ENCODE measurements at places on chromosomes 1 and 21. TPM values are rescaled to one million over a fixed set of nuclear protein-coding genes. Genes with fewer than 3 reads are reported as not detected.

GSTM5 gene
- 0.17 TPM for total RNA-seq

- no peak for DNase-seq
- no peaks in the 10 kb centered on the region for H3K4me1 ChIP-seq
- peaks cover 37% of the 10 kb centered on the region for H3K27me3 ChIP-seq
- no peak overlapping the region for H3K27ac ChIP-seq
- H3K36me3 ChIP-seq, result no peaks in the 10 kb centered on the region
Measured at GRCh38 chr1:17148950-17149608, 29.8 kb upstream of the PADI2 start.

RAB3GAP2 gene
- total RNA-seq, result 55.4 TPM

SPRR3 gene
- not detected for total RNA-seq

GRCh38 chr1:222093518-222093917, 351.6 kb upstream of the DUSP10 start:
- DNase-seq, result no peak
- H3K4me1 ChIP-seq, result no peaks in the 10 kb centered on the region
- no peak overlapping the region for H3K27ac ChIP-seq
- H3K36me3 ChIP-seq, result no peaks in the 10 kb centered on the region

DNA sequence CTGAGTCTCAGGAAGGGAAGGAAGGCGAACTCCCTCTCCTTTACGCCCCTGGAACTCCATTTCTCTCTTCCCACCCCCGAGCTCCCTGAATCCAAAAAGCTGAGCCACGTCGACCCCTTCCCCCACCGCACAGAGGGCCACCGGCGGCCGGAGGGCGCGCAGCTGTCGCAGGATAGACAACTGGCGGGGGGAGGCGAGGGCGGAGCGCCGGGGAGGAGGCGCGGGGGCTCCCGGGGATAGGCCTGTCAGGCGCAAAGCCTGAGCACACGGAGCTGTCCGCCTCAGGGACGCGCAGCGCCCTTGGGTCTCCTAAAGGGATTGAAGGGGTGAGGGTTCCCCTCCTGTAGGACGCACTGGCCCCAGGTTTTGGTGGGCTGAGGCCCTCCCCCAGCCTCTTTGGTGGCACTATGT, 752 bp upstream of the ACTA1 start:
- H3K4me3 ChIP-seq, result no peak overlapping the region
- H3K27ac ChIP-seq, result no peak overlapping the region
- peaks cover 73% of the 10 kb centered on the region for H3K27me3 ChIP-seq

C1orf141 gene
- total RNA-seq, result not detected

- no peaks in the 10 kb centered on the region for H3K27me3 ChIP-seq
- H3K4me1 ChIP-seq, result no peaks in the 10 kb centered on the region
- H3K36me3 ChIP-seq, result no peaks in the 10 kb centered on the region
- DNase-seq, result no peak
- H3K4me3 ChIP-seq, result no peak overlapping the region
- no peak overlapping the region for H3K27ac ChIP-seq
Measured at GRCh38 chr1:56255516-56256152, 323.7 kb downstream of the PLPP3 start.

GJA9 gene
- not detected for total RNA-seq

GRCh38 chr1:3657096-3657475, 4.8 kb downstream of the TP73 start:
- H3K27ac ChIP-seq, result no peak overlapping the region
- DNase-seq, result no peak
- H3K36me3 ChIP-seq, result no peaks in the 10 kb centered on the region
- H3K27me3 ChIP-seq, result peaks cover 46% of the 10 kb centered on the region
- peaks cover 3% of the 10 kb centered on the region for H3K4me1 ChIP-seq

- H3K36me3 ChIP-seq, result no peaks in the 10 kb centered on the region
- no peak for DNase-seq
- H3K27me3 ChIP-seq, result no peaks in the 10 kb centered on the region
- H3K27ac ChIP-seq, result no peak overlapping the region
- no peaks in the 10 kb centered on the region for H3K4me1 ChIP-seq
Measured at GRCh38 chr1:36988741-36989193, 45.5 kb downstream of the GRIK3 start.

IGSF3 gene
- total RNA-seq, result 0.77 TPM

- no peaks in the 10 kb centered on the region for H3K36me3 ChIP-seq
- no peak for DNase-seq
- H3K27ac ChIP-seq, result no peak overlapping the region
- H3K4me1 ChIP-seq, result no peaks in the 10 kb centered on the region
- no peaks in the 10 kb centered on the region for H3K27me3 ChIP-seq
Measured at GRCh38 chr1:56062625-56063024, 516.7 kb downstream of the PLPP3 start.

SPATA46 gene
- total RNA-seq, result not detected

GRCh38 chr1:119440721-119441307, 25.9 kb downstream of the HSD3B2 start:
- no peaks in the 10 kb centered on the region for H3K36me3 ChIP-seq
- no peak overlapping the region for H3K27ac ChIP-seq
- DNase-seq, result no peak

MPZ gene
- total RNA-seq, result 5.2 TPM

GRCh38 chr1:192878249-192878648, 69.4 kb downstream of the RGS2 start:
- no peaks in the 10 kb centered on the region for H3K4me1 ChIP-seq
- no peak overlapping the region for H3K4me3 ChIP-seq

OPRD1 gene
- total RNA-seq, result not detected

DNA sequence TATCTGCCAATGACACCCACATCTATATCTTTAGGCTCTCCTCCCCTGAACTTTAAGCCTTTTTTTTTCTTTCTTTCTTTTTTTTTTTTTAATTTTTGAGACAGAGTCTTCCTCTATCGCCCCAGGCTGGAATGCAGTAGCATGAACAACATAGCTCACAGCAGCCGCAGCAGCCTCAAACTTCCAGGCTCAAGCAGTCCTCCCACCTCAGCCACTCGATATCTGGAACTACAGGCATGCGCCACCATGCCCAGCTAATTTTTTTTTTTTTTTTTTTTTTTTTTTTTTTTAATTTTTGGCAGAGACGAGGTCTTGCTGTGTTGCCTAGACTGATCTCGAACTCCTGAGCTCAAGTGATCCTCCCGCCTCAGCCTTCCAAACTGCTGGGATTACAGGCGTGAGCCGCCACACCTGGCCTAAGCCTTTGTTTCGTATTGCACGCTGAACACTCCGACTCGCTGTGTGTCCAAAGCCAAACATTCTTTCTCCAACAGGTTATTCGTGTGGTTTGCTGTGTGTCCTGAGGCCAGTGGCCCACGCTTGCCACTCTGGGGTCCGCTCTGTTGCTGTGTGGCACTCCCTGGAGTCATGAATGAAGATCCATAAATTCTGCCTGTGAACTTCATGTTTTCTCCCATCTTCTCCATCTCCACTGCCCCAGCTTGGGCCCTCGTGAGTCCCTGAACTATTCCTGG, 119.4 kb downstream of the CAMTA1 start:
- H3K4me1 ChIP-seq, result no peaks in the 10 kb centered on the region
- peaks cover 8% of the 10 kb centered on the region for H3K27me3 ChIP-seq
- no peak overlapping the region for H3K27ac ChIP-seq

DNA sequence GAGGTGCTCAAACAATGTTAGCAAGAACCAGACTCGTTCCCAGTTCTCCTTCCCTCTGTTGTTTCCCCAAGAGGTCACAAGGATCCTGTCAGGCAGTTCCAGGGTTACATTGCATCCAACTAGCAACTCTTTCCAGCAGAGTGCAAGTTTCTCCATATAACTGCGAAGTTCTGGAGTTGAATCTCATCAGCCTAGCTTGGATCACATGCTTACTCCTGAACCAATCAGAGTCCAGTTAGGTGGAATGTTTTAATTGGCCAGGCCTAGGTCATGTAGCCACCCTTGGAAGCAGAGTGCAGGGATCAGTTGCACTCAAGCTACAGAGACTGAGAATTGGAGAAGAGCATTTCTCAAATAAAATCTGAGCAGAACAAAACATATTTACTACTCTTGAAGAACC, 15.9 kb upstream of the PIK3R3 start:
- no peak overlapping the region for H3K27ac ChIP-seq
- H3K4me3 ChIP-seq, result no peak overlapping the region
- H3K4me1 ChIP-seq, result no peaks in the 10 kb centered on the region
- no peak for DNase-seq
- H3K36me3 ChIP-seq, result no peaks in the 10 kb centered on the region

GRCh38 chr1:121595089-121595488, 410.3 kb downstream of the SRGAP2C start:
- no peaks in the 10 kb centered on the region for H3K27me3 ChIP-seq
- DNase-seq, result no peak
- H3K4me1 ChIP-seq, result no peaks in the 10 kb centered on the region
- no peak overlapping the region for H3K4me3 ChIP-seq
- H3K36me3 ChIP-seq, result peaks cover 11% of the 10 kb centered on the region
- H3K27ac ChIP-seq, result no peak overlapping the region

GRCh38 chr1:160522136-160522535, 919 bp downstream of the SLAMF6 start:
- DNase-seq, result no peak
- H3K27ac ChIP-seq, result peak overlapping the region; percentile 91

AMPD1 gene
- not detected for total RNA-seq

DNA sequence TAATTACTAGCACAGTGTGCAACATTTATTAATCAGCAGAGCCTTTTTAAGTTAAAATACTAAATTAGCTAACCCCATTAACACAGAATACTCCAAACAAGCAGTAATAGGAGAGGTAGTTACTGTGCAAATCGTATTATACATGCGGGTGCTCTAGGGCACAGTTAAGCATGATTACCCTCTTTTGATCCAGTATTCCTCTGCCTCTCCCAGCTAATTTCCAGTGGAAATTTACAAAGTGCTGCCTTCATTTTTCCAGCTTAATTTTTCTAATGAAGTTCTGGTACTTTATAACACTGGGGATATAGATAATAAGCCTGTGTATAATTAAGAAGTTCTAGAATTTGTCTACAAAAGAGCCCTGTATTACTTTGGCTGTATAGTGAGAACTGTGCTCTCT, 159.9 kb downstream of the SPATA17 start:
- H3K27ac ChIP-seq, result no peak overlapping the region
- H3K36me3 ChIP-seq, result no peaks in the 10 kb centered on the region
- H3K27me3 ChIP-seq, result no peaks in the 10 kb centered on the region

KRTAP21-2 gene
- total RNA-seq, result not detected

GRCh38 chr1:179079113-179079761, 2.6 kb upstream of the TOR3A start:
- peak; percentile 71 for DNase-seq
- H3K27ac ChIP-seq, result peak overlapping the region; percentile 0
- H3K4me1 ChIP-seq, result peaks cover 28% of the 10 kb centered on the region
- peaks cover 5% of the 10 kb centered on the region for H3K36me3 ChIP-seq

DOP1B gene
- total RNA-seq, result 24.7 TPM

DNA sequence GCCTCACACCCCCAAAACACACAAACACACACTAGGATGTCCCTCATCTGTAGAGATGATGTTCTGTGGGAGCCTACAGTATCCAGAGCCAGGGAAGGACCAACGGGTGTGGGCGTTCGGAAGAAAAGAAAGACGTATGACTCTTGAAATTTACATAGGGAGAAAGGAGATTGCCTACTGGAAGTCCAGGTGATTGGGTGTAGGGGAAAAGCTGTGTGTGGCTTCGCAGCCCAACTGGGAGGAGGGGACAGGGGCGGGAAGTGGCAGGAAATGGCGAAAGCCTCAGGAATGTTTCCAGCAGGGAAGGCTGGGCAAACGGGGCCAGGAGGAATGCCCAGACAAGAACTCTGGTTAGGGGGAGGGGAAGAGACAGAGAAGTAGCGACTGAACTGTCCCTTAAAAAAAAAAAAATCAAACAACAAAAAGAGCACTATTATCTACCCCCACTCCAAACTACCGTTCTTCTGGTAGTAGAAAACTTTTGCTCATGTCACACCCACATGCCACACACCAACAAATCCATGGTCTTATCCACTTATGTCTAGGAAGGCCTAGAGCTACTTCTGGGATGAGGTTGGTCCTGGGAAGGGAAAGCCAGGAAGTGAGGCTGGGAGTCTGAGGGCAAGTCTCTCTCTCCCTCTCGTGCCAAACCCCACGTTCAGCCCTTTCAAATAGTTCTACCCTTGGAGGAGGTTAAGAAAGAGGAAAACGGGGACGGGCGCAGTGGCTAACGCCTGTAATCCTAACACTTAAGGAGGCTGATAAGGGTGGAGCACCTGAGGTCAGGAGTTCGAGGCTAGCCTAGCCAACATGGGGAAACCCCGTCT, 1.8 kb upstream of the CKS1B start:
- H3K27ac ChIP-seq, result no peak overlapping the region
- no peak overlapping the region for H3K4me3 ChIP-seq
- DNase-seq, result no peak
- peaks cover 43% of the 10 kb centered on the region for H3K4me1 ChIP-seq
- H3K27me3 ChIP-seq, result no peaks in the 10 kb centered on the region

GRCh38 chr1:61050541-61051442, 31.6 kb upstream of the NFIA start:
- H3K4me1 ChIP-seq, result peaks cover 26% of the 10 kb centered on the region
- peak overlapping the region; percentile 70 for H3K4me3 ChIP-seq
- peak overlapping the region; percentile 11 for H3K27ac ChIP-seq

LIX1L gene
- 57.5 TPM for total RNA-seq

TPM3 gene
- 902 TPM for total RNA-seq

NBPF6 gene
- total RNA-seq, result not detected

DNA sequence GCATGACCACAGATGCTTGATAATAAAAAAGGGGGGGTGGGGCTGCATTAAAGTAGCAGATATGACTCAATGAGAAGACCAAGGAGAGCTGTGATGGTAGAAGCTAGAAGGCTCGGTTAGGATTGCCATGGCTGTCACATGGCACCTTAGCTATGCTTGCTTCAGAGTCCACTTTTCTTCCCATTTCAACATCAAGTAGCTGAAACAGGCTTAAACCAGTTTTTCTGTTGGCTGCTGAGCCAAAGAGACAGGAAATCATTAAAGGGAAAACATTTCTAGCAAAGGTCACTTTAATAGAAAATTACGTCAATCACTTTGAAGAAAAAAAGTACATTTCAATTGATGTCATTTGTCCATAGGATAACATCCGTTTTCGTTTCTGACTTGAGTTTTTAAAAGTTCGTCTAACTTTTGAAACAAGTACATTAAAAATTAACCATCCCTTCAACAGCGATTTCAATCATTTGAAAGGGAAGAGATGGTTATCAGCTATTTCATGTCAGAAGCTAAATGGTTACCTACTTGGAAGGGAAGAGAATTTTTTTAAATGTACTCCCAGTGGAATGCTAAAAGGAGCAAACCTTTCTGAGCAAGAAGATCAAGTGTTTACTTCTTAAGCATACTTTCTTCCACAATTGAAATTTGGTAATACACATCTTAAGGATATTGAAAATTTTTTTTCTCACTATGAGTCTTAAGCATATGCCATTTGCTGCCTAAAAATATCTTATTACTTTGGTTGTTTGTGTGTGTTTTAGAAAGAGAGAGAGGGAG, 488.1 kb upstream of the PRMT6 start:
- H3K36me3 ChIP-seq, result no peaks in the 10 kb centered on the region
- DNase-seq, result no peak
- H3K4me1 ChIP-seq, result no peaks in the 10 kb centered on the region
- H3K27ac ChIP-seq, result no peak overlapping the region
- no peak overlapping the region for H3K4me3 ChIP-seq
- H3K27me3 ChIP-seq, result no peaks in the 10 kb centered on the region

DNA sequence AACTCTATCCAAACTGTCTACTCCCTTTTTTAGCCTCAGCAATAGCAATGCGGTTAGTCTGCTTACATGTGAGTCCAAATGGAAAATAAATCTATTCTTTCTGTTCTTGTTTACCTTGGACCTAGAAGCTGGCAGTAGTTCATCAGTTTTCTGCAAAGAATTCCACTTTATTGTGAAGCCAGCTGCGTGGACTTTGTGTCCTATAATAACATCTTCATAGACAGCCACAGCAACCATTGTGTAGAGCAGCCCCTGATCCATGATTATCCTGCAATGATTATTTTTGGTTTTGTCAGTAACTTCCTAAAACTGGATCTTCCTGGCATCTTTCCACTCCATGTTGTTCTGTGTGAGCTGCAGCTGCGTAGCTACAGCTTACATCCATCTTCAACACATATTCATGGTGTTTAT, 408.7 kb downstream of the NUF2 start:
- H3K36me3 ChIP-seq, result no peaks in the 10 kb centered on the region
- H3K27me3 ChIP-seq, result no peaks in the 10 kb centered on the region
- H3K27ac ChIP-seq, result no peak overlapping the region
- H3K4me1 ChIP-seq, result no peaks in the 10 kb centered on the region
- H3K4me3 ChIP-seq, result no peak overlapping the region
- DNase-seq, result no peak
